Gastrocnemius medialis (tissue), 4 donors: ENCODE measurements at places on chromosomes 13 and 19. TPM values are rescaled to one million over a fixed set of nuclear protein-coding genes. Genes with fewer than 3 reads are reported as not detected.

The CBLC gene
- not detected for total RNA-seq

The CLDN10 gene
- not detected for total RNA-seq

The PRR22 gene
- total RNA-seq: 1.0 TPM

The PEAK3 gene
- total RNA-seq: not detected

The ACP7 gene
- total RNA-seq: not detected

The LILRB5 gene
- 5.9 TPM for total RNA-seq

The PRTN3 gene
- not detected for total RNA-seq

The FSD1 gene
- total RNA-seq: not detected

The ZNF546 gene
- 3.2 TPM for total RNA-seq

The SLC7A10 gene
- total RNA-seq: not detected

The UHRF1 gene
- total RNA-seq: 0.69 TPM

The S1PR4 gene
- 1.0 TPM for total RNA-seq

The CGB1 gene
- total RNA-seq: not detected

The CCDC70 gene
- total RNA-seq: not detected

The C19orf73 gene
- 11.7 TPM for total RNA-seq
